Astrocyte of the spinal cord (primary cell): ENCODE measurements at places on chromosomes 2 and 18.

DNA sequence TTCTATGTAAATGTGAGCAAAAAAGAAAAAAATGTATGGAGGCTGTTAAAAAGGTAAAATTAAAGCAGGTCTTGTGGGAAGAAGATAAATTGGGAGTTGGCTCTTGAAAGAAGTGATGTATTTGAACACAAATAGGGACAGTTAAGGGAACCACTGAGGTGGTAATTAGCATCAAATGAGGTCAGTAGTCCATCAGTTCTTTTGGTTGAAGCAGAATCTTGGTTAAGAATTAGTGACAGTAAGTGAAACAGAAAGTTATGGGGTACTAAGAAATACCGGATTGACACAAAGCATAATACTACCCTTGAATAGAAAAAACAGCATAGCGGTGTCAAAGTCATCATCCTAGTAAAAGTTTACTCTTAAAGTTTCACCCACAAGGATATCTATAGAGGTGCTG, 352.6 kb upstream of the VRK2 start:
- no peak for DNase-seq

DNA sequence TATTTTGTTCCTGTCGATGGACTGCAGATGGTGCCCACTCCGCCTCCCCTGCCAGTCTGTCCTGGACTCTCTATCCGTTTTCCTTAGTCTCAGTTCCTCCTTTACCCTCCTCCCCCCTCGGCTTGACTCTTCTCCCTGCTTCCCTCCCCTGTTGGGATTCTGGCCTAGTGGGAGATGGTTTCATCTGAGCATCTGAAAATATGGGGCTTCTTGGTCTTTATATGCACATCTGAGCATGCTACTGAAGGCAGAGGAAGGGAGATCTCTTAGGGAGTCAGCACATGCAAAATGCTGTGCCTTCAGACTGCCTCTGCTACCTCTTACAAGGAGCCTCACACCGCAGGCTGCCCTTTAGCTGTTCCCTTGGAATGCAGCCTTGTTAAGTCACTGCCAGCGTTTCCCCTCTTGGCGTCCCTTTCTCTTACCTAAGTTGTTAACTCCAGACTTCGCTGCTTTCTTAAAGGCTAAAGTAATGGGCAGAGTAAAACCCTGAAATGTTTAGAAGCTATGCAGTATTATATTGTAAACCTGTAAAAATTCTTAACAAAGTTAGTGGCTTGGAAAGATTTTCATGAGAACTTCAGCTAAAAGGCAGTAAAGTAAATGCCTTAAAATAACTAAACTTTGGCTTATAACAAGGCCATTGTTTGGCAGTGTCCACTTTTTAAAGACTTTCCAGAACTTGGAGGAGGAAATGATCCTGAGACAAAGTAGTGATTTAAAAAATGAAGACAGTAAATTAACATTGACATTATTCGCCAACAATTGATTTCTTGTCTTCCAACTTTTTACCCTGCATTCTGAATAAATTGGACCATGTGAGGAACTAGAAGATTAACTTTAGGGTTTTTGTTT, 49.8 kb downstream of the LDLRAD4 start:
- DNase-seq: peak; percentile 68

GRCh38 chr2:183250472-183250871, 126.2 kb downstream of the NUP35 start:
- no peak for DNase-seq

DNA sequence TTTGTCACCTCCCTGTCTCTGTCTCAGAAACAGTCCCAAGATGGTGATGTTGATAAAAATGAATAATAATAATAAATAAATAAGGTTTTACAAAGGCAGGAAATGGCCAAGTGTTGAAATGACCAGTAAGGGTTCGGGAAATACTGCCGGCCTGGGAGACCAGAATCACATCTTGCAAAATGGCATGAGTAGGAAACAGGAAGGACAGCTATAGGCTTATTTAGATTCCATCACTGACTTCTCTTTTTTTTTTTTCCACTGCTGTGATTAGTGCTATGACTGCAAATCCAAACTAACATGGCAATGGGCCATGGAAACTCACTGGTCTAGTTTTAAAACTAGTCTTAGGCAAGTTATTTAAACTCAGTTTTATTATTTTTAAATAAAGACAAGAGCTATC, 60.6 kb downstream of the SCN1A start:
- no peak for DNase-seq

DNA sequence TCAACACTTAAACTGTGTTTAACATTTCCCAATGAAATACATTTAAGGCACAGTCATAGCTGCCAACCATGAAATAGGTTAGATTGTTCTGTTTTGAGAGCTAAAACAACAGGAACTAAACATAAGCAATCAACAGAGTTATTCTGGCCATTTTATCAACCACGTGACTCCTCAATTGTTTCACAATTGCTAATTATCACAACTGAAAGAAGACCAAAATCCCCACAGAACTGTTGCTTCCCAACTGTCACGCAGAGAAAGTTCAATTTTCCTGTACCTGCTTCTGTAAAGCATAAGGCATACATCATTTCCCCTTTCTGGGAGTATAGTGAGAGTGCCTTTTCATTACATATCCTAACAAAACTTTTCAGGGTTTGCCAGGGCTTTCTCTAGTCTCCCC, 248.6 kb downstream of the EPHA4 start:
- DNase-seq: no peak

DNA sequence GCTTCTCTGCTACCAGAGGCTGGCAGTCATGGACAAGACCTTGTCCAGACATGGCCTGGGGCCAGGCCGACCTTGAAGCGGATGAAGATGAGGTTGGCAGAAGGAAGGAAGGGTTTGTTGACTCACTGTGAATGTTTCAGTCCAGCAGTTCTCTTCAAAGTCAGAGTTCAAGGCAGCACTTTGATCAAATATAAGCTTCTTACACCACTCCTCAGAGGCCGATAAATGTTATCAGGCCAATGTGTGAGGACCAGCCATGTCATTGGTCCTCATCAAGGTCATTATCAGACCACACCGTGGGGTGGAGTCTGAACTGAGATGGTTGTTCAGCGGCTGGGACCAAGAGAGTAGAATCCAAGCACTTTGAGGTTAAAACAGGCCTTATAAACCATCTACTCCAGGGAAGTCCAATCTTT, 35.5 kb downstream of the QPCT start:
- peak; percentile 17 for DNase-seq

- DNase-seq: no peak
Measured at GRCh38 chr2:182625814-182626213, 90.2 kb upstream of the DNAJC10 start.

- DNase-seq: no peak
Measured at GRCh38 chr2:204931562-204931961, 386.3 kb downstream of the PARD3B start.

DNA sequence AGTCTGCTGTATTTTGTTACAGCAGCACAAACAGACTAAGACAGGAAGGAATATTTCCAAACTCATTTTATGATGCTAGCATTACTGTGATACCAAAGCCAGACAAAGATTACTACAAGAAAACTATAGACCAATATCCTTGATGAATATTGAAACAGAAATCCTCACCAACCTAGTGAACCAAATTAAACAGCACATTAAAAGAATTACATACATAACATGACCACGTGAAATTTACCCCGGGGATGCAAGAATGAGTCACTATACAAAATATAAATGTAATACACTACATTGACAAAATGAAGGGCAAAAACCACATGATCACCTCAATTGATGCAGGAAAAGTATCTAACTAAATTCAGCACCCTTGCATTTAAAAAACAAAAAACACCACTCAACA, 112.6 kb downstream of the CHN1 start:
- no peak for DNase-seq

GRCh38 chr2:172423160-172423559, 4.2 kb upstream of the ITGA6 start:
- no peak for DNase-seq

- no peak for DNase-seq
Measured at GRCh38 chr2:150812664-150813367, 325.3 kb upstream of the RND3 start.

- DNase-seq: no peak
Measured at GRCh38 chr2:75736276-75736675, 25.6 kb upstream of the GCFC2 start.

GRCh38 chr18:2902327-2902726, 55.5 kb downstream of the EMILIN2 start:
- DNase-seq: no peak

DNA sequence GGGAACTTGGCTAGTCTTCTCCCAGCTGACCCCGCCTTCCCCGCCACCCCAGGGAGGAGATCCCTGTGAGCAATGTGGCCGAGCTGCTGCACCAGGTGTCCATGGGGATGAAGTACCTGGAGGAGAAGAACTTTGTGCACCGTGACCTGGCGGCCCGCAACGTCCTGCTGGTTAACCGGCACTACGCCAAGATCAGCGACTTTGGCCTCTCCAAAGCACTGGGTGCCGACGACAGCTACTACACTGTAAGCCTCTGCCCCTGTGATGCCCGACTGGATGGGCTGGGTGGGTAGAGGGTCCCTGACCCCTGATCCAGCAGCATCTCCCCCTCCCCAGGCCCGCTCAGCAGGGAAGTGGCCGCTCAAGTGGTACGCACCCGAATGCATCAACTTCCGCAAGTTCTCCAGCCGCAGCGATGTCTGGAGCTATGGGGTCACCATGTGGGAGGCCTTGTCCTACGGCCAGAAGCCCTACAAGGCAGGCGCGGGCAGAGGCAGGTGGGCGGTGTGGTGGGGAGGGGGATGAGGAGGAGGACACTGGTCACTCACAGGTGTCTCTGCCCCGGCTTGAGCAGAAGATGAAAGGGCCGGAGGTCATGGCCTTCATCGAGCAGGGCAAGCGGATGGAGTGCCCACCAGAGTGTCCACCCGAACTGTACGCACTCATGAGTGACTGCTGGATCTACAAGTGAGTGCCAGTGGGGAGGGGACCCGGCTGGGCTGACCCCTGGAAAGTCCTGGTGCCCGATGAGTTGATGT, 24.2 kb downstream of the ZAP70 start:
- no peak for DNase-seq

DNA sequence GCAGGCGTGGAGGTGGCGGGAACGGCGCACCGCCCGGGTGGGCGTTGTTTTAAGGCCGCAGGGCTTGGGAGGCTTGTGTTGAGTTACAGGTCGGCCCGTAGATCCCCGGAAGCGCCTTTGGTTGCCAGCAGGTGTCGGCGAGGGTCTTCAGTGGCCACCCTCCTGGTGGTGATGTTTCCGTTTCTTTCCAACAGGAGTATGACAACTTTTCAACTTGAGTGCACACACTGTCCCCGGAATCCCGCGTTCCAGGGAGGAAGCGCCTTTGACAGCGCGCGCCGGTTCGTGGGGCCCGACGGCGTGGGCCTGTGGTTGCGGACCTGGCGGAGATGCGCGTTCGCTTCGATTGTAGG, 1.0 kb upstream of the HDAC4 start:
- DNase-seq: no peak

DNA sequence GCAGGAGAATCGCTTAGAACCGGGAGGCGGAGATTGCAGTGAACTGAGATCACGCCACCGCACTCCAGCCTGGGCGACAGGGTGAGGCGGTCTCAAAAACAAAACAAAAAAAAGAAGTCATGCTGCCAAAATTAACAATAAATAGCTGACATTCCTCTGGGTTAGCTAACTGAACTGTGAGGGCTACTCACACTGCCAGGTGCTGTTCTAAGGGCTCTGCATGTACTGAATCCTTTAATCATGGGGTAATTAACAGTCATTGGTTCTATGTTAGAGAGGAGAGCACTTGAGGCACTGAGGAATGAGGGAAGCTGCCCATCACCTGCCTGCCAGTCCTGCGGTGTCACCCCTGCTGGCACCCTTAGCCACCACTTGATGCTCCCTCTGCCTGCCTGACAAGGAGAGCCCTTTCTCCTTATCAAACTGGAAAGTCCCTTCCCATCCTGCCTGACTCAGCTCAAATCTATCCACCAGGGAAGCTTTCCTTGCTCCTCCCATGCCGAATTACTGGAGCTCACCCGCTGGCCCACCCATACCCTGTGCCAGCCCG, 73.0 kb upstream of the RIOK3 start:
- DNase-seq: peak; percentile 69

- no peak for DNase-seq
Measured at GRCh38 chr2:235784788-235785187, 290.9 kb downstream of the AGAP1 start.

- DNase-seq: peak; percentile 55
Measured at GRCh38 chr2:47065771-47066380, 89.2 kb downstream of the STPG4 start.

GRCh38 chr2:71129902-71130151, 202 bp downstream of the MCEE start:
- no peak for DNase-seq

DNA sequence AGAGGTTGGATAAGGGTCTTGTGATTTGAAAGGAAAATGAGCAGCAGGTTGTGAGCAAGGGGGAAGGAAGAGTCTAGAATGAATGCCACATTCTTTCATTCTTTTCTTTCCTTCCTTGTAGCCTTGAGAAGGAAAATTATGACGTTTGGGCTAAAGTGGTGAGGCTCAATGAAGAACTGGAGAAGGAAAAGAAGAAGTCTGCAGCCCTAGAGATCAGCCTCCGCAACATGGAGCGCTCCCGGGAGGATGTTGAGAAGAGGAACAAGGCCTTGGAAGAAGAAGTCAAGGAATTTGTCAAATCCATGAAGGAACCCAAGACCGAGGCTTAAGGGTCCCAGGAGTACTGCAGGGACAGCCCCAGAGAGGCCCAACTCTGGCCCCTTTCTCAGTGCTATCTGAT, 45.3 kb downstream of the BMP10 start:
- no peak for DNase-seq

DNA sequence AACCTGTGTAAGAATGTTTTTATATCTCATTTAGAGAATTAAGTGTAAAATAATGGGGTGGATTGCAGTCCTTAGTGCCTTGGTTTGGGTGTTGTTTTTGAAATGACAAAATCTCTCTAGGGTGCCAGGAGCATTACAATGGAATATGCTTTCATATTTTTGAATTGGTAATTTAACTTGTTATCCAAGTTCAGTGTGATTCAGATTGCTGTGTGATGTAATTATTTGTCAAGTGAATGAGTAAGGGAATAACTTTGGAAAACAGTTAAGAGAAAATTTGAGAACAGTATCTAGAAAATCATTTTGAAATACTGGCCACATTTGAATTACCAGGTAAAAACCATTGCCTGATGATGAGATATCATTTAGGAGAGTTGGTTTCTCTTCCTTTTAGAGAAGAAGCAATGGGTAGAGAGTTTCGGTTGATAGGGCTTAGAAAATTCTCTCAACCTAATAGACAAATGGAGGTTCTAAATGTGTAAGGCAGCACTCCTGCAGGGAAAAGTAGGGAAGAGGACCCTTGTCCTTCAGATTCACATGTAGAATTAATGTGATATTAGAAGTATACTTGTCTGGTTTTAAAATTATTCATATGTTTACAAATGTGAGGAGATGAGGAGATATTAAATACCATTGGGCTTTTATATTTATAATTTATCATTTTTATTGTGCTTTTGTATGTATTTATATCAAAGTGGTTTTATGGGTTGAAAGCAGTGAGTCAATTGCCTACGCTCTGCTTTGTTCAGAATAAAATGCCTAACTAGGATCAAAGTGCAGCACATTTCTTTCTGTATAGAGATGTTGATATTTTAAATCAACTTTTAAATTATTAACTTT, 124.8 kb downstream of the PHLPP1 start:
- no peak for DNase-seq
